DMS79 (cell line): ENCODE measurements at places on chromosomes 7 and 10.

GRCh38 chr7:117270371-117270770, 52.5 kb downstream of the WNT2 start:
- DNase-seq = no peak

- no peak for DNase-seq
These were observed 48.5 kb upstream of the LAMB1 start for GRCh38 chr7:108051454-108051853.

- no peak for DNase-seq
These were observed 10.1 kb downstream of the PAPOLB start for GRCh38 chr7:4851459-4852422.

GRCh38 chr7:4698707-4699275, 16.7 kb downstream of the FOXK1 start:
- no peak for DNase-seq

- no peak for DNase-seq
These were observed 87.9 kb downstream of the RNF216 start for GRCh38 chr7:5693529-5693928.

GRCh38 chr10:59135275-59135674, 41.2 kb upstream of the PHYHIPL start:
- DNase-seq = no peak
